ENCODE measurements at places on chromosomes 2 and 18. TPM values are rescaled to one million over a fixed set of nuclear protein-coding genes. Genes with fewer than 3 reads are reported as not detected.

The CIB4 gene
- not detected for total RNA-seq

The NCKAP5 gene
- under 0.01 TPM for total RNA-seq

The PXDN gene
- total RNA-seq: 181 TPM

The DRC1 gene
- 0.58 TPM for total RNA-seq

The FAHD2B gene
- total RNA-seq: 11.2 TPM

The PSMA8 gene
- total RNA-seq: not detected

Data from myometrial cell (primary cell).